Stimulated activated CD8-positive, alpha-beta memory T cell treated with anti-CD3 and anti-CD28 coated beads, Interleukin-4, amount 100 ng/mL, for 24 hours (primary cell): ENCODE measurements at places on chromosomes 11 and 22.

- no peak for DNase-seq
These were observed 4.7 kb upstream of the KDM2A start for GRCh38 chr11:67114275-67114896.

DNA sequence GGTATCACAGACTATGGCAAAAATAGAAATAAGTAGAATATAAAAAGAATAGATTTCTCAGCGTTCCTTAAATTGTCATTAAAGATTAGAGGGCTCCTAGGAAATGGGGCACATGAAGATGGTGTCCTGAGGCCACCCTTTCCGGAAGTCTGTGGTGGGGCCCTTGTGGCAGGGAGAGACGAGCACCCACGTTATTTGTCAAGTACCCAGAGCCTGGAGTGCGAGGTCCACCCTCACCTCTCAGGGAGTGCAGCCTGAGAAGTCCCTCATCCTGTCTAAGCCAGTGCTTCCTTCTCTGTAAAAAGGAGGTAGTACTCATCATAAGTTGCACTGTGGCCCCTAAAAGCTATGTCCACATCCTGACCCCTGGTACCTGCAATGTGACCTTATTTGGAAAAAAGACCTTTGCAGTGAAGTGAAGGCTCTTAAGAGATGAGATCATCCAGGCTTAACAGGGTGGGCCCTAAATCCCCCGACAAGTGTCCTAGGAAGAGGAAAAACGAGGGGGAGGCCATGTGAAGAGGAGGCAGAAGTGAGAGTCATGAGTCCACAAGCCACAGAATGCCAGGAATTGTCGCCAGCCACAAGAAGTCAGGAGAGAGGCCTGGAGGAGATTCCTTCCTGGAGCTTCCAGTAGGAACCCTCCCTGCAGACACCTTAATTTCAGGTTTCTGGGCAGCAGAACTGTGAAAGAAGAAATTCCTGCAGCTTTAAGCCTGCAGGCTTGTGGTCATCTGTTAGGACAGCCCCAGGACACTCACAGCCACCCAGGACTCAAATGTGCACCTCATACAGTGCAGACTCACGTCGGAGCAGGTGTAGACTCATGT is 76.8 kb upstream of the CCND1 start:
- DNase-seq, result no peak

DNA sequence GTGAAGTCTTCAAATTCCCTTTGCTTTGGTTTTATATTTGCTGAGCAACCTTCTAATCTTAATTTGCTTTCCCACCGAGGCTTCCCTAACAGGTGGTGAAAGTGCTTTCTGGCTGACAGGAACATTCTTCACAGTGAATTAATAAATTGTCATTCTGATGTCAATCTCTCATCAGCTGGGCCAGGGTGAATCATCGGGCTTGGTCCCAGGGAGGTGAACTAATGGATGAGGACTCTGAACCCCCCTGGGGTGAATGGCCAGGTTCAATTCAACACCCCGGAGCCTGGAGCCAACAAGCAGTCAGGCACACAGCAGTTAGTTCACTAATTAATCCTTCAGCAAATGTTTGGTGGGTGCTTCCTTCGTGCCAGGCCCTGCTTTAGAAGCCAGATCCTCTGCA is 155.4 kb upstream of the PDGFD start:
- no peak for DNase-seq

DNA sequence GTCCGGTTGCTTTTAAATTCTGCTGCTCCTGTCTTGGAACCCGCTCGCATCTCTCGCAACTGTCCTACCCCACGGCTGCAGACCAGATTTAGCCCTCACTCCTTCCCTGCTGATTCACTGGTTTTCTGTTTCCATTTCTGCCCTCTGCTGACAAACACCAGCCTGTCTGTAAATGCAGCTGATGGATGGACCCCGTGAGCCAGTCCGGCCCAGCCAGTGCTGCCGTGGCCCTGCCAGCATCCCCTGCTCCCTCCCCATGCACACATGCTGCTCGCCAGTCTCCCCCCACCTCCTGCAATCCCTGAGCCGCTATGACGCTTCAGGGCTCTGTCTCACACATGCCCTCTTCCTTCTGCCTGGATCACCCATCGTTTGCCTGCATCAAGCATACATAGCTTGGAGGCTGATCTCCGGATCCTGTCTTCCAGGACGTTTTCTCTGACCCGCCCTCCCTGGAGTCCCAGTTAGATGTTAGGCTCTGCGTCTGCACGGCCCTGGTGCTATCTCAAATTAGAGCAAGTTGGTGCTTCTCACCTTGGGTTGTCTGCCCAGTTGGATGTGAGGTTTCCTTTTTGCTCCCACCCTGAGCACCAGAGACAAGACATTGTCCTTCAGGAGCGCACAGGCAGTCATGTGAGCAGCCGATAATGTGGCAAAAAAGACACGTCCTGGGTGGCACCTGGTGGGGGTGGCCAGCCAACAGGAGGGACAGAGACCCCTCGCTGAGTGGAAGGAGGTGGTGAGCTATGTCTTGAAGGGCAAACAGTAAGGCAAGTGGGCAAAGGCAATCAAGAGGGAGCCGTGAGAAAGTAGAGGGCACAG is 4.3 kb upstream of the ACR start:
- no peak for DNase-seq

DNA sequence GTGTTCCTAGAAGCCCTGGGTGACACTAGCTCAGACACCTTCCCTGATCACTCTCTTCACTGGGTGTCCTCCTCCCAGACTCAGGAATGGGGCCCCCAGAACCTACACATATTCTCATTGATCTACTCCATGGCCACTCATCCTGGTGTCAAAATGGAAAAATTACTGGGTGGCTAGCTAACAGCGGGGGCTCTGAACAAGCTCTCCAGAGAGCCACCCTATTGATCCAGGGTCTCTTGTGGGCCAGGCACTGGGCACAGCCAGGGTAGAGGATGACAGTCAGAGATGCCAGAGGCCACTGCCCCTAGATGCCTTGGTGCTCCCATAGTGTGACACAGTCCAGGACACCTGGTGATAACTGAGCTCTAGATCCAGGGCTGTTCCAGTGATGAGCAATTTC is 393.1 kb downstream of the SOX6 start:
- DNase-seq, result no peak

DNA sequence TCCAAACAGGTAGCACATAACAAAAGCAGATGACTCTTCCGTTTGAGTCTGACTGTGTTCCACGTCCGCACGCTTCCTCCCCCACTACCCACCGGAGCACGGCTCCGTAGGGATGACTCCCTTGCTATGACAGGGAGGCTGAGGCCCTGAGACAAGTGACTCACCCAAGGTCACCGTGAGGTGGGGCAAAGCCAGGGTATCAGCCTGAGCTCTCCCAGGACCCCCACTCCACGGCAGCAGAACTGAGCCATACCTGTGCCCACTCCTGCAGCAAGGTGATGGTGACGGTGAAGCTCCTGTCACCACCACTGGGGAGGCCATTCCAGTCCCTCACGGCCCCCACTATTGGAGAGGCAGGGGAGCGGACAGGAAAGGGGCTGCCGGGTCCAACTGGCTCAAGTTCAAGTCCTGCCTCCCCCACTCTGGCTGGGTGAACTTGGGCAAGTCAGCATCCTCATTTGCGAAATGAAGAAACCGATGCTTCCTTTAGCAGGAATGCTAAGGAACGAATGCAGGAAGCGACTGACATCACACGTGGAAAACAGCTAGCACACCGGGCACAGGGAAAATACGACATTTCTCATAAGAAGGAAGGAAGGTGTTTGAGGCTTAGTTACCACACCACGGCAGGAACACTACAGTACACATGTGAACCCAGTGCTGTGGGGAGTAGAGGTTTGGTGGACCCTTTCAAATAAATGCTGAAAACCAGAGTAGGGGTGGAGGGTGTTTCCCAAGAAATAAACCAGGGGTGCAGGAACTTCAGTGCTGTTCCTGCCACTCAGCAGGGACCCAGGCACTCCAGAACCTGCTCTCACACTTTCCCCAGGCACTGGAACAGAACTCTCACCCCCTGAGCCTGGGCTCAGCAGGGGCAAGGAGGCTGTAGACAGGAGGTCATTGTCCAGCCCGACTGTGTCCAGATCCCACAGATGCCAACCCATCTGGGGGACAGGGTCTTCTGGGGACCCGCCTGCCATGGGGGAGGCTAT is 32.4 kb upstream of the CBX7 start:
- no peak for DNase-seq

- no peak for DNase-seq
These were observed 49.8 kb upstream of the SPATA19 start for GRCh38 chr11:133895061-133895479.

DNA sequence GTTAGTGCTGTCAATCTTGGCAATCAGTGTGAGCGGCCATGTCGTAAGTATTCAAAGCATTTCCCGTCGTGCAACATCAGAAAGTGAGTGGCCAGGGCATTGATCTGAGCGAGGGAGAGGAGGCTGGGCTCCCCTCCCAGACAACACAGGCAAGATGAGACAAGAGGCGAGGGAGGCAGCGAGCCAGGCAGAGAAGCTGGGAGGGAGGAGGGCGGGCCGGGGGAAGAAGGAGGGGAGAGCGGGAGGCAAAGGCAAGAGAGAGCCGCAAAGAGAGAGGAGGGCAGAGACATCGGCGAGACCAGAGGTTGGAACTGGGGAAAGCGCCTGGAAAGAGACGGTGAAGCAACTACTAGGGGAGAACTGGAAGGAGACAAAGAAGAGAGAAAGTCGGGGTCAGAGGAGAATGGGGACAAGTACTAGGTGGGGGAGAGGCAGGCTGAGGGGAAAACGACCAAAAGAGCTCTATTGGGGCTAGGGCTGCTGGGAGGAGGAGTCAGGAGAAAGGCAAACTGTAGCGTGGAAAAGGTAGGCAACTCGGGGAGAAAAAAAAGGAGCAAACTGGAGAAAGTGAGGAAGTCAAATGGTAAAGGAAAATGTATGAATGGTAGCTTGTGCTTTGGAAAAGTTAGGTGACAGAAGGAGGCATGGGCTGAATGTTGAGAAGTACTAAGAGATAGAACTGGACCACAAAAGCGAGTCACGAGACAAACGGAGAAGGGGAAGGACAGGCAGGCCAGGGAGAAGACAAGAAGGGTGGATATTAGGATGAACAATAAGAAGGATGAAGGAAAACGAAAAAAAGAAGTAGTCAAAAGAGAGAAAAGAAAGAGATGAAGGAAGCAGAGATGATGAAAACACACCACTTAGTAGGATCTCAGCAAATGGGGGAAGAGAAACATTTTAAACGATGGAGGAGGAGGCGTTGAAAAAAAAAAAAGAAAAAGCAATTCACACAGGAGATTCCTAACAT is 130.5 kb upstream of the C11orf58 start:
- DNase-seq, result no peak

GRCh38 chr11:22828373-22828772 is 1.2 kb downstream of the SVIP start:
- no peak for DNase-seq

- DNase-seq, result no peak
These were observed 11.1 kb downstream of the CTR9 start for GRCh38 chr11:10762185-10762584.
